ENCODE measurements at places on chromosomes 4 and X.

- no peak for DNase-seq
Observed at GRCh38 chr4:112315446-112315845, 18.3 kb downstream of the ALPK1 start.

GRCh38 chr4:3290476-3290875, 2.3 kb upstream of the RGS12 start:
- DNase-seq, result no peak

- DNase-seq, result no peak
Observed at GRCh38 chrX:68998716-68999115, 166.5 kb downstream of the PJA1 start.

- DNase-seq, result no peak
Observed at GRCh38 chrX:15882704-15883539, 28.3 kb upstream of the AP1S2 start.

DNA sequence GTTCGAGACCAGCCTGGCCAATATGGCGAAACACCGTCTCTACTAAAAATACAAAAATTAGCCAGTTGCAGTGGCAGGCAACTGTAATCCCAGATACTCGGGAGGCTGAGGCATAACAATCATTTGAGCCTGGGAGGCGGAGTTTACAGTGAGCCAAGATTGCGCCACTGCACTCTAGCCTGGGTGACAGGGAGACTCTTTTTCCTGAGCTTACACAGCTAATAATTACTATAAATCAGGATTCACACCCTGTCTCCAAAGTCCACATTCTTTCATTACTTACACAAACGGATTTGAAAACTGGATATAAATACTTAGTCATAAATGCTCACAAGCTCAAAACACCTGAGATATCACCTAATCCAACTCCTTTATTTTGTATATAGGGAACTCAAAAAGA, 151.6 kb downstream of the LRBA start:
- DNase-seq, result no peak

- no peak for DNase-seq
Observed at GRCh38 chr4:24241511-24241910, 342.8 kb downstream of the DHX15 start.

GRCh38 chr4:23946299-23946698, 56.5 kb upstream of the PPARGC1A start:
- no peak for DNase-seq

DNA sequence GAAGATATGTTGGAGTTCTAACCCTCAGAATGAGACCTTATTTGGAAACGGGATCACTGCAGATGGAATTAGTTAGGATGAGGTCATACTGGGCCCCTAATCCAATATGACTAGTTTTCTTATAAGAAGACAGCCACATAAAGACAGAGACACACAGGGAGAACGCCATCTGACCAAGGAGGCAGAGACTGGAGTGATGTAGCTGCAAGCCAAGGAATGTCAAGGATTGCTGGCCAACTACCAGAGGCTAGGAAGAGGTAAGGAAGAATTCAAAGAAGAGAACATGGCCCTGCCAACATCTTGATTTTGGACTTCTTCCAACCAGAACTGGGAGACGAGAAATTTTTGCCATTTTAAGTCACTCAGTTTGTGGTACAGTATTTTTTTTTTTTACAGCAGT, 152.8 kb upstream of the DIPK2B start:
- no peak for DNase-seq

DNA sequence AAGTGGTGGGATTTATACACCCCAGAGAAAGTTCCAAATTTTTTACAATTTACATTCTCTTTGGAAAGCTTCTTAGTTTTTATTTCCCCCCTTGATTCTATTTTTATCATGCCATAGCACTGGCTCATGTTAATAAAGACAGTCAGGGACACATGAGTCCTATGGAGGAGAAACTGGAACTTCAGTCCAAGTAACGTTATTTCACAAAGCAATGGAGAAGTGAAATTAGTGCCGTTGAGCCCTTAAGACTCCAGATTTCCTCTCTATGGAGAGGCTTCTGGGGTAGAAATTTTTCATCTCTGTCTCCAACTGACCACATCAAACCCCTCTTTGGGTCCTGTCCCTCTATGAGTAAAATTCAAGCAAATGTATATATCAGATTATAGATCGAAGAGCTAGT, 12.8 kb upstream of the TASL start:
- DNase-seq, result no peak

DNA sequence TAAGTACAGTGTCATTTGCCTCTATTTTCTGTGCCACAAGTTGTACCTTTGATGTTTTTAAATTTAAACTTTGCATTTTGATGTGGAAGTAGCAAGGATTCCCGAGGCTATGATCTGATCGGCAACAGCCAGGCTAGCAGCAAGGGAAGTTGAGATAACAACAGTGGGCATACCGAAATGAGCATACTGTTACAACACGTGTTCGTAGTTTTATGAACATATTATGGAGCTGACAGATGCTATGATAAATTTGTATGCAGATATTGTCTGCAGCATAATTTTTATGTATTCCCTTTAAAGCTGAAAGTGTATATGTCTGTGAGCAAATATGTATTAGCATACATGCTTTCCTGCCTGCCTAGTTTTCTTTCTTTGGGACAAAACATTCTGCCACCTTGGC, 306.1 kb downstream of the PCDH7 start:
- no peak for DNase-seq

- DNase-seq, result no peak
Observed at GRCh38 chrX:16638533-16638932, 11.4 kb upstream of the S100G start.

DNA sequence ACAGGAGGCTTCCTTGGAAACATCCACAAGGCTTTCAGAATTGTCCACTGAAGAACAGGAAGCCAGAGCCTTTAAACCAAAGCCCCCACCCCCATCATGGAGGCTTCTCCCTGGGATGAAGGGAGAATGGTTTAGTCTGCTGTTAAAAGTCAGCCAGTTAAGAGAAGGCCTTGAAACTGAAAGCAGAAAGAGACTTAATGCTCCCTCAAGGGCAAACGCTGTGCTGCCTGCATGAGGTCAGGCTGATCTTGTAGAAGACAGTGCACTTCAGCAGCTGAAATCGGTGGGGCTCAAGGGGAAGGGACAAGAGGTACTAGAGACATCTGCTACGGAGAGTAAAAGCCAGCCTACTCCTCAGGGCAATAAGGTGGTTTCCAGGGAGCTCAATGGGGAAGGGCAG, 69.0 kb downstream of the HPRT1 start:
- no peak for DNase-seq

GRCh38 chrX:9557521-9557920, 92.7 kb downstream of the TBL1X start:
- DNase-seq, result no peak

DNA sequence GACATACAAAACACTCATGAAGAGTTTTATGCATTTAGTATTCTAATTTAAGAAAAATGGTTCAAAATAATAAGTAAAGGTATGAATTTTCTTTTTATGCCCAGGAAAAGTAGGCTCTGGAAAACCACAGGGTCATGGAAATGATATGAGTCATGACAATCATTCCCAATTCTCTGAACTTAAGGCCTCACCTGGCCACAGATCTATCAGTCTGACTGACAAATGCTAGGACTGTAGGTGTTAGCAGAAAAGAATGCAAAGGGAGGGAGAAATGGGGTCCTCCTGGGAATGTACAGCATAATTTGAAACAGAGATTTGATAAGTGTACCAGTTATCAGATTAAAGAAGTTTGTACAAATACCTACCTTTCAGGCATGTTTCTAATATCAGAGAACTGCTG, 270.5 kb upstream of the ARSJ start:
- DNase-seq, result no peak

GRCh38 chr4:3674479-3674851, 91.7 kb upstream of the ADRA2C start:
- DNase-seq, result no peak

DNA sequence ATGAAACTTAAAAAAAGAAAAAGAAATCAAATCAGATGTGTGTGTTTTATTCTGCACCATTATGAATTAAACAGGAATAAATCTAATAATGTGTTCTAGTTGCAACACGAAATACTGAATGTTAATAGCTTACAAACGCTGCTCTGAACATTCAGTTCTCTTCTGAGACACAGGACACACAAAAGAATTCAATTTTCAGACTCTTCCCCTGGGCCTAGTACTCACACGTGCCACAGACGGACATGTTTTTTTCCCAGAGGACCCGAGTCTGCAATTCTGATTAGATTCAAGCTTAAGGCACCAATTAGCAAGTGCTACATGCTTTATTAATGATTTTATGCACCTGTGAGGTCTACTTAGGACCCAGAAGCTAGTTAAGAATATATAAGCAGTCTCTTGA, 20.5 kb downstream of the C4orf54 start:
- no peak for DNase-seq

DNA sequence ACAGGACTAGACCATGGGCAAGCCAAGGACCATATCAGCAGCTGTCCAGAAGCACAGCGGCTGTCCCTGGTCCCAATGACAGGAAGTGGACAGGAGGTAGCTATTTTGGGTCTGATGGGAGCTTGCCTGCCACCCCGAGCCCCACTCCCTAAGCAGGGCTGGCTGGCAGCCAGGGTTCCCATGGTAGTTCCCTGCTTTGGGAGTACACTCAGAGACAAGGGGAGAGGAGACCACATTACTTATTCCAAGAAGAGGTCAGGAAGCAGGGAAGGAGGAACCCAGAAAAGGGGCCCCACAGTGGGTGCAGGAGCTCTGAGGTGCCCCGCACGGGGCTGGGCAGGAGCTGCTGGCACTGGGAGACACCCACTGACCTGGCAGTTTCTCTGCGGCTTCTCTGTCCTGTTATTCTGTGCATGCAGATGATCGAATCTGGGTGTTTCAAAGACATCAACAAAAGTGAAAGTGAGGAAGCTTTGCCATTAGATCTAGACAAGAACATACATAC, 36.3 kb downstream of the HTT-AS start:
- DNase-seq, result no peak

GRCh38 chr4:90904021-90904420, 776.8 kb downstream of the CCSER1 start:
- no peak for DNase-seq

DNA sequence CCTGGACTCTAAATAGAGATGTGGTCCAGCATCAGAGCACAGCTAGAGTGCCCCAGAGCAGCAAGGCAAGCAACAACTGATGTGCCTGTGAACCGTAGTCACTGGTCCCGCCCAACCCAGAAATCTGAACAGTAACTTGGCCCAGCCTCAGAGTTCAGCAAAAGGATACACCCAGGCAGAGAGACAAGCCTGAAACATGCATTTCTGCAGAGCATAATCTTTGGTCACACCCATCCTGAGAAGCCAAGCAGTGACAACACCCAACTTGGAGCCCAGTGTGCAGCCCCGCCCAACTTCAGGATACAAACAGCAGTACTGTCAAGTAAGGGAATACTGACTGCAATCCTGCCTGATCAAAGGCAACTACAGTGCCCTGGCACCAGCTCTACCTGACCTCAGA, 78.9 kb downstream of the CCDC160 start:
- DNase-seq, result no peak

DNA sequence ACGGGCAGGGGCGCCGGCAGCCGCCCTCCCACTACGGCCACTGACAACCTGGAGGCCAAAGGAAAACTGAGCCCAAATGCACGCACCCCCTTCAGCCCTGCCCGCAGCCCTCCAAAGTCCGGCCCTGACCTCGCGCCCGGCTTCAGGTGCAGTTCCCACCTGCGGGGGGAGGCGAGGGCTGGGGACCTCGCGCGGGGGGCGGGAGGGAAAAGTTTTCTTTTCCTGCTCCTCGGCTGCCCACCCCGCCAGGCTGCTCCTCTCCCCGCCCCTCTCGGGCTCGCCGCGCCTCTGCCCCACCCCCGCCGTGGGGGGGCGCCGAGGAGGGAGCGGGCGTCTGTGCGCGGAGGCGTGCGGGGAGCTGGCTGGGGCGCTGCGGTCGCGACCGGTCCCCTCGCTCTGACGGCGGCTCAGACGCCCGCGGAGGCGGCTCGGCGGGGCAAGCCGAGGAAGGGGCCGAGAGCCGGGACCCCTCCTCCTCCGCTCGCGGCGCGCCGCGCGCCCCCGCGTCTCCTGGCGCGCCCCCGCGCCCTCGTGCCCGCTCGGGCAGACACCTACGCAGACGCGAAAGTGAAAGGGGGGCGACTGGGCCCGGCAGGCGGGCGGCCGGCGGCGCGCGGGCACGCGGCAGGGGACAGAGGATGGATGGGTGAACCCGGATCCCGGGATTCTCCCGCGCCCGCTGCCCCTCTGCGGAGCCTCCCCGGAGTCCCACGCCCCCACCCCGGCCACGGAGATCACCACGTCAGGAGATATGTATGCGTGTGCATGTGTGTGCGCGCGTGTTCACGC, 3.1 kb upstream of the NR3C2 start:
- no peak for DNase-seq

- DNase-seq, result no peak
Observed at GRCh38 chrX:132665676-132666075, 176.8 kb upstream of the MBNL3 start.

DNA sequence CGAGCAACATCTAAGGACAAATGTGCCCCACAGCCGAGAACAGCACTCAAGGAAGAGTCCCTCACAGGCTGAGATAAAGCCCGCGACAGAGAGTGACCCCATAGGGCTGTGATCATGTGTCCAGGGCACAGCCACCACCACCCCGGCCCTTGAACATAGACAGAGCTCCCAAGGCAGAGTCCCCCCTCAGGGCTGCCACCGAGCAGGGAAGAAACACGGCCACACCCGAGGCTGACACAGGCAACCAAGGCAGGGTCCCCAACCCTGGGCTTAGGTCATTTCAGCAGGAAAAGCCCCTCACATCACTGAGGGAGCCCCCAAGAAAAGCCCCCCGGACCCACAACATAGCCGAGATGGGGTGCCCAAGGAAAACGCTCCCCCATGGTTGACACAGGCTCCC, 463 bp downstream of the CT45A10 start:
- no peak for DNase-seq

GRCh38 chr4:38268108-38268820, 308.1 kb downstream of the PTTG2 start:
- DNase-seq, result no peak

DNA sequence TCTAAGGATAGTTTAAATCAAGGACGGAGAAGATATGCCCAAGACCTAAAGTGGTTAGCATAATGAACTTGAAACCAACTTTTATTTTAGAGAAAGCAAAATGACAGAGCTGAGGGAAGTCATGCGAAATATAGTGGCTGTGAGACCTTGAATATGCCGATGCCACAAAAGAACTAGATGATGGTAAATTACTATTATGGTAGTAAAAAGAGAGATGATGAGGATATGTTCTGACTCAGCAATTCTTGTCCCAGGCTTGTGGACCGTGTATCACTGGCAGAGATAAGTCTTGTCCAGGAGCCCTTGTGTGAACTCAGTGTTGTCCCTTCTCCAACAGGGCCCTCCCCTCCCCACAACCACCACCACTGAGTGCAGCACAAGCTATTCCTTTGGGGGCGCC, 1605.6 kb upstream of the TENM3 start:
- DNase-seq, result no peak

GRCh38 chr4:138053641-138054301, 188.4 kb downstream of the SLC7A11 start:
- DNase-seq, result peak; percentile 61

- DNase-seq, result no peak
Observed at GRCh38 chr4:120509719-120510118, 412.8 kb downstream of the PRDM5 start.

DNA sequence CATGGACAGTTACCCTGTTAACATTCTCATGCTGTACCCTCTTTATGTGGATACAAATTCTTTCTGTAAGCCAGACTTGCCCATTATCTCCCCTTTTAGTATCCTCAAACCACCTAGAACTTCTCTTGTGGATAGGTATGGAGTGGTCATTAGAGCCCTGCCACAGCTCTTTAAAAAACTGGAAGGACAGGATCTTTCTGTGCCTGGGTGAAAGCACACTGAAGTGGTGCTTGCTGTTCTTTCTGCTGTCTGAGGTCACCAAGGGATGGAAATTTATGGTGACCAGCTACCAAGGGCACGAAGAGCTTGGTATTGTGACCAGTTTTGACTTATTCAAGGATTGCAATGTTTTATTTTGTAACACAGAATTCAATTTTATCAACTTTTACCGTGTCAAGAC, 344.2 kb downstream of the CBLL2 start:
- no peak for DNase-seq
